Amygdala (tissue), 56 donors: ENCODE measurements at places on chromosomes 6 and 20.

DNA sequence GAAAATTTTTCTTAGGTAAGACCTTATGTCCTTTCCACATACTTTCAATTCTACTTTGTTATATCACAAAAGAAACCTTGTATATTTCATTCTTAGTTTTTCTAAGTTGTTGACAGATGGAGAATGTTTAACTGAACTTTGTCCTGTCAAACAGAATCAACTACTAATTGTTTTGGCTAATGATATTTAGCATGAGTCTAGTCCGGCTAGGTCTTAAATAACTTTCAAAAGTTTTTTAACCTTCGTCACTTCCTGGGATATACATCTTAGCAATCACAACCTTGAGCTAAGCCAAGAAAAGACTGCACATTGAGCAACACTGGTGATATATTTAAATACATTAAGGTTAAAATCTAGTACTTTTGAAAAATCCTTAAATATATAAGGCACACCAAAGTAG is 62.9 kb upstream of the RUNX2 start:
- DNase-seq: no peak

DNA sequence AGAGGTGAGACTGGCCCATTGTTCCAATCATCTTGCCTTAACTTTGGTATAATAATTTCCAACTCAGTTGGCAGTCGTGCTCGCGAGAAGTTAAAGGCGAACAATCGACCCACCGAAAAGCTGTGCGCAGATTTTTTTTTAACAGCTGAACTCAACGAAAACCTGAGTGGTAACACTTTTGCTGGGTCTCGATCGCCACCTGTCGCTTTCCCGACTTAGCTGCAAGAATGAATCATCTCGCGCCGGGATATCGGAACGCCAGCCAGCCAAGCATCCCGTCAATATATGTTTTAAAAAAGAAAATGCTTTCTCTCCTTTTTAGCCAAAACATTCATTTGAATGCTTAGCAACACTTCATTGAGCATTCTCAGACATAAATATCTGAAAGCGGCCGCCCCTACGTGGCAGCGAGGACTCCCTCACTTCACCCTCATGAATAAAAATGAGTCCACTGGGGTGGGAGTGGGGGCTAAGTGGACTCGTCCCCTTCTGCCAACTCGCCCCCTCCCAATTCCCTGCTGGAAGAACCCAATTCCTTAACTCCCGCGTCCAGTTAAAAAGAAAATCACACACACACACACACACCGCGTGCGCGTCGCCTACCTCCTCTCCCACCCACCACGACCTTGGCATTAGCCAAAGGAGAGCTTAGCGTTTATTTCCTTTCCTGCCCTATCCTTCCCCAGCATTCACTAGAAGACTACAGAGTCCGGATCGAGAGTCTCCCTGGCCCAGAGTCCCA is 1.5 kb downstream of the COL12A1 start:
- DNase-seq: no peak

DNA sequence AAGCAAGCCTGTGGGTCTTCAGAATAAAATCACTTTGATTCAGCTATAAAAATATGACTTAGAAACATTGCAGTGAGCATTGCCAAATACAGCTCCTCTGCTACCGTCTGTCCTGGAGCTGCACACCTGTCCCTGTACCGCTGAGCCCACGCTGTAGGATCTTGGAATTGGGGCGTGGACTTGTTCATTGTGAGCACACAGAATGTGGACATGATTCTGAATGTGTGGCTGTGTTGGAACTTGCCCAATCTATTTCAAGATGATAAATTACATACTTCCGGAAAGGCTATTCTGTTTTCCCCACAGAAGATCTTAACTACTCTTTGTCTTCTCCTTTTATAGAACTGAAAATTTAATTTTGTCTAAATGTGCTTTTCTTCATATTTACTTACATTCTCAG is 107.3 kb downstream of the UST start:
- DNase-seq: no peak

DNA sequence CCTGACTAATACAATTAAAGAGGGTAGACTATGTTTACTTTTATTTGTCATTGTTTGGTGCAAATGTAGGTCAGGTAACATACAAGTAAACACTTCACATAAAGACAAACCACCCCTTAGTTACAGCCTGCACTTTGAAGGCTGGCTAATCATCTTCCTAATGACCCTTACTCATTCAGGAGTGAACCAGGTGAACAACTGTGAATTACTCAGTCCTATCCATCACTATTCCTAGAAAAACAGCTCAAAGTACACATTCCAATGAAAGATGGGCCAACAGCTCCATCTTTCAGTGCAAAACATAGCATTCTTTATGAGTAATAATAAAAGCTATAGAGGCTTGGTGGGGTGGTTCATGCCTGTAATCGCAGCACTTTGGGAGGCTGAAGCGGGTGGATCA is 78.2 kb downstream of the FRK start:
- no peak for DNase-seq
